Right atrium auricular region (tissue), 2 donors: ENCODE measurements at places on chromosomes 11 and 22. TPM values are rescaled to one million over a fixed set of nuclear protein-coding genes. Genes with fewer than 3 reads are reported as not detected.
A peak's percentile ranks its signal among the peaks of the same experiment; 100 is the strongest.

- DNase-seq, result no peak
- no peaks in the 10 kb centered on the region for H3K27me3 ChIP-seq
- no peaks in the 10 kb centered on the region for H3K4me1 ChIP-seq
- H3K27ac ChIP-seq, result no peak overlapping the region
Measured at GRCh38 chr11:62461740-62462507, 43.1 kb downstream of the SCGB1A1 start.

The ACRV1 gene
- not detected for total RNA-seq

DNA sequence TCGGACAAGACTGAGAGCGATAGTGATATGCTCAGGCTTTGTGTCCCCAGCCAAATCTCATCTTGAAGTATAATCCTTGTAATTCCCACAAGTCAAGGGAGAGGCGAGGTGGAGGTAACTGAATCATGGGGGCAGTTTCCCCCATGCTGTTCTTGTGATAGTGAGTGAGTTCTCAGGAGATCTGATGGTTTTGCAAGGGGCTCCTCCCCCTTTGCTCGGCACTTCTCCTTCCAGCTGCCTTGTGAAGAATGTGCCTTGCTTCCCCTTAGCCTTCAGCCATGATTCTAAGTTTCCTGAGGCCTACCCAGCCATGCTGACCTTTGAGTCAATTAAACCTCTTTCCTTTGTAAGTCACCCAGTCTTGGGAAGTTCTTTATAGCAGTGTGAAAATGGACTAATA is 7.5 kb upstream of the FOLR2 start:
- no peaks in the 10 kb centered on the region for H3K27me3 ChIP-seq
- no peaks in the 10 kb centered on the region for H3K4me1 ChIP-seq
- H3K27ac ChIP-seq, result no peak overlapping the region
- H3K36me3 ChIP-seq, result no peaks in the 10 kb centered on the region
- peak; percentile 53 for DNase-seq

GRCh38 chr22:16964366-16964765 is 43.7 kb downstream of the GAB4 start:
- peak; percentile 40 for DNase-seq
- H3K36me3 ChIP-seq, result no peaks in the 10 kb centered on the region
- no peak overlapping the region for H3K4me3 ChIP-seq
- no peaks in the 10 kb centered on the region for H3K27me3 ChIP-seq
- no peaks in the 10 kb centered on the region for H3K4me1 ChIP-seq

GRCh38 chr22:44330188-44330743 is 17.5 kb upstream of the SHISAL1 start:
- no peak overlapping the region for H3K27ac ChIP-seq
- no peaks in the 10 kb centered on the region for H3K27me3 ChIP-seq
- no peak overlapping the region for H3K4me3 ChIP-seq

The MAP6 gene
- 6.3 TPM for total RNA-seq

- H3K4me3 ChIP-seq, result peak overlapping the region; percentile 63
- no peaks in the 10 kb centered on the region for H3K4me1 ChIP-seq
- H3K36me3 ChIP-seq, result no peaks in the 10 kb centered on the region
- no peaks in the 10 kb centered on the region for H3K27me3 ChIP-seq
- no peak for DNase-seq
- peak overlapping the region; percentile 93 for H3K27ac ChIP-seq
Measured at GRCh38 chr22:46044621-46045458, 67.9 kb upstream of the WNT7B start.
